ENCODE measurements at places on chromosomes 13 and 19.

DNA sequence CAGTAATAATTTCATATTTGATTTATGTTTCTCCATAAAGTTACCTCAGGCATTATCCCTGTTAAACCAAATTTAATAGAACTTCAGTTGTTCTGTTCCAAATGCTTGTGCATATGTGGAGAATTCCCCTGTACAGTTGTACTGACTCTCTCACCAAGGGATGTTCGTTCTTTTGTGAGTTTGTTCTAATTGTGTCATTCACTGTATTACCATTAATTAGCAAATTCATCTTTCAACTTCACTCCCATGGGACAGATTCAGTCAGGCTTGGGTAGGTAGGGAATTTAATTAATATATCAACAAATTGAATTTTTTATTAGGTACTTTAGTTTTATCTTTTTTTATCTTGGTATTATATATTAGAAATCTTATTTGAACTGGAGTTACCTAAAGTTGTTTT lies 265.4 kb downstream of the DCT start:
- DNase-seq = no peak

DNA sequence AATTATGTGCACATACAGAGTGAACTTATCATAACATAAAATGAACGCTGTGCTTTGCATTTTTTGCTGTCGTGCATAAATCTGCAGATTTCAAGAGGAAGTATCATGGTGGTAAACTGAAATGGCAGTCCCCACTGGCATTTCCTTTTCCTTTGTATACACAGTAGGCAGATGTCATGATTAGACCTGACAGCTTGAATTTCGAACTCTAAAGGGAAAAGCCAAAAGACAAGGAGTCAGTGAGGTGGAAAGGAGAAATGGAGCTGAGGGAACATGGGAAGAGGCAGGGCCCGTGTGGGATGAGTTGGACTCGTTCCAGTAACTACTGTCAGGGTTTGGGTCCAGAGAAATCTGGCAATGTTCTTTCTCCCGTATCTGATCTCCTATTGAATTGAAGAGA lies 454.1 kb upstream of the SGCG start:
- no peak for DNase-seq

GRCh38 chr19:58466089-58466759 lies 656 bp upstream of the ZNF324 start:
- DNase-seq = peak; percentile 18

DNA sequence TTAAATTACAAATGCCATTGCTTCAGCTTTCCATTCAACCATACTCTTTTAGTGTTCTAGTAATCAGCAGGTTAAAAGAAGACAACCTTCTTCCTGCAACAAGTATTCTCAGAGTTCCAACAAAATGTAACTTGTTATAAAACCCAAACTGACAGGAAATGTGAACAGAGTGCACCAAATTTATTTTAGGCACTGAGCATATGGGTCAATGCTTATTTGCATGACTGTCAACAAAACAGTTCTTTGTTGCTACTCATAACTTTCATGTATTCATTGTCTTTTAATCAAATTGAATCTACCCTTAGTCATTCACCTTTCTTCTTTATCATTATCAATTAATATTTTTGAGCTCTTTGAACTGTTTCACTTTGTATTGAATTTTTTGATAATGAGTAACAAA lies 554.1 kb downstream of the DACH1 start:
- DNase-seq = no peak

DNA sequence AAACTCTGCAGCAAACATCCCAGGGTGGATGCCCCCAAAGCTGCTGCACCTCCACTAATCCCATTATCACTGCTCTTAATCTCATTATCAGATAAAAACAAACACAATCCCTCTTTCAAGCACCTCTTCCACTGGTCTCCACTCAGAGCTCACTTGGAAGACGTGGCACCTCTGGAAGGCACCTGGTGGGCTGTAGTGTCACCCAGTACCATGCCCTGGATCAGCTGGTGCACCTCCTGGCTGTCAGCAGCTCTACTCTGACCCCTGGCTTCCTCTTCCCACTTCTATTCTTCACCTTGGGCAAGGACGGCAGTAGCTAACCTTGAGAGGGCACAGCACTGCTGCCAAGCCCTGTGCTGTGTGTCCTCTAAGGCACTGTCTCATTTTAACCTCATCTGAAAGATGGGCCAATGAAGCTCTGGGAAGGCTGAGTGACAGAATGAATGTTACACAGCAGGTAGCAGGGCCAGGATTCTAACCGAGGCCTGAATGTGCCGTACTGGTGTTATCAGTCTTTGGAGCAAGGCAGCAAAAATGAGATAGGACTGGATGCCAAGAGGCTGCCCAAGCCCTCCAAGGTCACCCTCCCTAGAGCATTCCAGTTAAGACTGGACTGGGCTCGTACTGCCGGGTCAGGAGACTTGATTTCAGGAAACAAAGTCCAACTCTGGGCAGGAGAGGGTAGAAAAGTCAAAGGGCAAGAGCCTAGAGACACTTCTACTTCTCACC lies 7.4 kb downstream of the BRD4 start:
- DNase-seq = no peak

- DNase-seq = no peak
Measured at GRCh38 chr19:1943661-1944087, 2.7 kb downstream of the CSNK1G2 start.

GRCh38 chr19:41956621-41957020 lies 2.5 kb downstream of the RABAC1 start:
- DNase-seq = no peak

Measured in stimulated activated naive B cell treated with anti-CD40 and anti-IgM and Interleukin-4, amounts not matched to agents 10 μg/mL and 1 μg/mL and 100 μg/mL, for 72 hours (primary cell).